ENCODE measurements at places on chromosomes 3 and 15. TPM values are rescaled to one million over a fixed set of nuclear protein-coding genes. Genes with fewer than 3 reads are reported as not detected.
A peak's percentile ranks its signal among the peaks of the same experiment; 100 is the strongest.

DNA sequence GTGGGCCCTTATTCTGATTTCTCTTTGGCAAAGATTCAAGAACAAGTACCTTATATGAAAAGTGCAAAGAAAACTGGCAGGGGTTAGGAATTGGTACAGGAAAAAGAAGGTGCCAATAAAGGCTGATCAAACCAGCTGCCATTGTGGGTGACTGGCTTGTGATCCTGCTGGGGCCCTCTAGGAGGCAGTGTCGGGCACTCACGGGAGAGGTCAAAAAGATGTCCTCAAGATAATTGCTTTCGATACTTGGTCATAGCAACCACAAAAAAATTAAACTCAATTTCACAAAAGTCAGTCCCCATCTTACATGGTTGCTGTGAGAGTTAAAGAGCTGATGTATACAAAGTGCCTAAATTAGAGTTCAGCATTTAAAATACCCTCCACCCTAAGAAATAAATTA, 31.0 kb upstream of the CAV3 start:
- DNase-seq = no peak

- peak; percentile 16 for DNase-seq
Observed at GRCh38 chr3:120062474-120062873, 31.8 kb downstream of the GSK3B start.

DNA sequence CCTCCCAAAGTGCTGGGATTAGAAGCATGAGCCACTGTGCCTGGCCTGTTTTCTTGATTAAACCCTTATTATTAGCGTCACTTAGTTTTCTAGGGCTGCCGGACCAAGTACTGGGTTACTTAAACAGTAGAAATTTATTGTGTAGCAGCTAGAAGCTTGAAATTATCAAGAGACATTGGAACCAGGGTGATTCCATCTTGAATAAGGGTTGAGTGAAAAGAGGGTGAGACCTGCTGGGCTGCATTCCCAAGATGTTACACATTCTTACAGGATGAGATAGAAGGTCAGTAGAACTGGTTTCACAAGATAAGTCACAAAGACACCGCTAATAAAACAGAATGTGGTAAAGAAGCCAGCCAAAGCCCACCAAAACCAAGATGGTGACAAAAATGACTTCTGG, 18.6 kb upstream of the FSTL1 start:
- DNase-seq = peak; percentile 50

- DNase-seq = no peak
Observed at GRCh38 chr15:73849641-73850040, 23.7 kb upstream of the TBC1D21 start.

DNA sequence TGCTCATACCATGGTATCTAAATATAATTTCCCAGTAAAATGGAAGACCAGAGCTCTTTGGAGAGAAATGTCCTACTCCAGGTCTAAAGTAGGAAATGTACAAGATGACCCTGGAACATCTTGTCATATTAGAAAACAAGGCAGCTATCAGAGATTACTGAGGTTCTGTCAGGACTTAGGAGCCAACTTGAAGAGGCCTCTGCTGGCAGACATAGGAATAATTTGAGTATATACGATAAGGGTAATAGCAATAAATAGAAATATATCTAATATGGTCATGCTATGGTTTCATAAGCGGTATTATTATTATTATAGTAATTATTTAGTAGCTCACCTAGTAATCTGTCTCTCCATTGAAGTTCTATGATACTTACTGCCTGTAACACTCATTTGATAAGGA, 224.2 kb downstream of the SOX2 start:
- DNase-seq = no peak

- DNase-seq = no peak
Observed at GRCh38 chr15:70035719-70036077, 62.0 kb downstream of the TLE3 start.

DNA sequence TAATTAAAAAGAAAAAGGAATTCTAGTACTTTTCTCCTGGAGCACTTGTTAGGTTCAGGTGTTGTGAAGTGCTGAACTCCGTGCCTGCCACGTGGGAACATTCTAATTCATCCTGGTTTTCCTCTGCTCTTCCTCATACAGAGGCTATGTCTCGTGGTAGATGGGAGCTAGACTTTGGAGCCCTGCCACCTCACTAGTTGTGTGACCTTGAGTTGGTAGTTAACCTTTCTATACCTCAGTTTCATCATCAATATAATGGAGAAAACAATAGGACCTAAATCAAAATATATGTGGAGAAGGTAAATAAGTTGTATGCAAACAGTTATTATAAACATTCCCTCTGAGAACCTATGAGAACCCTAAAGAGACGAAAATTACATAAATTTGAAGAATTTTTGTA, 10.6 kb downstream of the ALAS1 start:
- DNase-seq = no peak

GRCh38 chr3:59256230-59256629, 206.4 kb upstream of the CFAP20DC start:
- DNase-seq = no peak

GRCh38 chr3:16337856-16338540, 73.0 kb downstream of the OXNAD1 start:
- DNase-seq = no peak

DNA sequence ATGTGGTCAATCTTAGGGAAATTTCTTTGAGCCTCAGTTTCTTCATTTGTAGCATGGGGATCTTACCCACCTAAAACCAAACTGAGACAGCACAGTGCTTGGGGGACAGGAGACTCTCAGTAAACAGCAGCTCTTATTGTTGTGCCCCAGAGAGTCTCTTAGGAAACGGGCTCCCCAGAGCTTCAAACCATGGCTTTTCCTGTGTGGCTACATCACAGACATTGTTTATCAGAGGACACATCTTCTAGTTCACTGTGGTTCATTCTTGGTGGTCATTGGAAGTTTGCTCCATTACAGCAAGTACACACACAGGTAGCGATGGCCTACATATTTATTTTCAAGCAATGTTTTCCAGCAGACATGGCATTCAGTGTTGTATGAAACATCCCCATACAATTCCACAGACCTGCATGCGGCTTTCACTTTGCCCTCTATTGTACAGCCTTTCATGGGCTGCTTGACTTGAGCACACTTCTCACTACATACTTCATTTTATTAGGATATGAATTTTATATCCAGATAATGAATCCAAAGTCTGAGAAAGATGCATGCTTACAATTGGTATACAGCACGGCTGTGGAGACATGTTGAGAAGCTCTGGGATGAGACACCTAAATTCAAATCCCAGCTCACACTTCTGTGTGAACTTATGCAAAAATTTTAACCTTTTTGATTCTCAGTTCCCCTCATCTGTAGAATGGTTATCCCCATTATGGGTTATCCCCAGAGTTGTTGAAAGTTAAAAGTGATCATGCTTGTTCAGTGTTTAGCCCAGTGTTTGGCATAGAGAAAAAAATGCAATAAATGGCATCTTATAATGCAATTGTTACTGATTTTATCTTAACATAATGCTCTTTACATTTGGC, 84.8 kb upstream of the ICE2 start:
- no peak for DNase-seq

- DNase-seq = no peak
Observed at GRCh38 chr3:156409694-156410093, 145.2 kb downstream of the SSR3 start.

DNA sequence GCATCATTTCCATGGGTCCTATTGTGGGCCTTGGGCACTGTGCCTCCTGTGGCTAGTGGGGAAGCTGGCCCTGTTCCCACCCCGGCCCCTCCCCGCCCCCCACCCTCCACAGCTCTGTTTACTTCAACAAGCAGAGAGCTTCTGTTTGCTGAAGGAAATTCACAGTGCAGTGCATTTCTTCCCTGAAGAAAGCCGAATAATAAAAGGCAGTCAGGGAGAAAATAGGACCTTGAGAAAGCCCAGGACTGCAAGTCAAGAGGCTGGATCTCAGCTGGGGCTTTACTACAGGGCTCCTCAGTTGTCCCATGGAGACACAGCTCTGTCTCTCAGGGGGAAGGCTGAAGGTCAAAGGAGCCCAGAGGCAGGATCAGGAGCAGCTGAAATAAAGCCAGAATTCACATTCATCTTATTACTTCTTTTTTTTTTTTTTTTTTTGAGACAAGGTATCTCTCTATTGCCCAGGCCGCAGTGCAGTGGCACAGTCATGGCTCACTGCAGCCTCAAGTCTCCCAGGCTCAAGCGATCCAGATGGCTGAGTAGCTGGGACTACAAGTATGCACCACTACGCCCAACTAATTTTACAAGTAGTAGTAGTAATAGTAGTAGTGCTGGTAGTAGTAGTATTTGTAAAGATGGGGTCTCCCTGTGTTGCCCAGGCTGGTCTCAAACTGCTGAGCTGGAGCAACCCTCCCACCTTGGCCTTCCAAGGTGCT, 33.0 kb upstream of the LACTB start:
- DNase-seq = no peak

GRCh38 chr15:48631176-48631770, 14.2 kb downstream of the FBN1 start:
- peak; percentile 32 for DNase-seq

Gene TGFBR2
- 89.7 TPM for total RNA-seq

Gene TMIE
- not detected for total RNA-seq

Gene LXN
- 93.6 TPM for total RNA-seq
